ENCODE measurements at places on chromosomes 7 and 10.
A peak's percentile ranks its signal among the peaks of the same experiment; 100 is the strongest.

- no peak for ATAC-seq
These were observed 219.7 kb downstream of the MLLT10 start for GRCh38 chr10:21753497-21754270.

DNA sequence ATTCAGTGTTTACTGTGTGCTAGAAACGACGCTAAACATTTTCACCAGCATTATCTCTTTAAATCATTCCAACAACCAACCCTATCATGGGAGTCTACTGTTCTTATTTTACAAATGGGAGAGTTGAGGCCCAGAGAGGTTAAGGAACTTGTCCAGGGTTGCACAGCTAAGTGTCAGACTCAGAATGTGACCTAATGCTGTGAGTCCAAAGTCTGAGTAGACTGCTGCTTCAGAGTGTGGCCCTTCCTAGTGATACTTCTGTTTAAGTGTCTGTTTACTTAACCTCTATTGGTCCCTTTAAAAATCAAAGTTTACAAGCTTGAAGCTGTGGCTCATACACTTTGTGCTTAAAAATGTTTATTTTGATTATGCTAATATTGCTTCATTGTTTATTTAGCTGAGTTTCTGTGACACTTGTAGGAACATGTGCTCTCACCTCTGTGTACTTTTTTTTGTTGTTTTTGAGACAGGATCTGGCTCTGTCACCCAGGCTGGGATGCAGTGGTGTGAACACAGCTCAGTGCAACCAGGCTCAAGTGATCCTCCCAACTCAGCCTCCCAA, 84.4 kb upstream of the SYPL1 start:
- no peak for ATAC-seq

GRCh38 chr10:5533098-5533731, 8.5 kb downstream of the CALML3 start:
- ATAC-seq: no peak

DNA sequence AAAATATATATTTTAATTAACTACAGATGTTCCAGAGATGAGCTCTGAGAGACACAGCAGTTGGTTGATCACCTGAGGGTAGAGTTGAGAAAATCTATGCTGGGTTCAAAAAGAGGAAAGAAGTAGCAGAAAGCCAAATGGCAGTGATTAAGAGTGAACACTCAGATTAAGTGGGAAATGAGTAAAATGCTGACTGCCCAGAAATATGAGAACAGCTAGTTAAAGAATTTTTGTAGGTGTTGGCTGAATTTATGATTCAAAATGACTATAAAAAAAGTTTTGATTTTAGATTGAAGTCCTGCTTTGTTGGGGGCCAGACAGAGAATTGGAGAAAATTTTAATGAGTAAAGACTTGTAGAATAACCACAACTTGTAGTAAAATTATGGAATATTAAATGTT, 9.8 kb downstream of the TCTN3 start:
- no peak for ATAC-seq

DNA sequence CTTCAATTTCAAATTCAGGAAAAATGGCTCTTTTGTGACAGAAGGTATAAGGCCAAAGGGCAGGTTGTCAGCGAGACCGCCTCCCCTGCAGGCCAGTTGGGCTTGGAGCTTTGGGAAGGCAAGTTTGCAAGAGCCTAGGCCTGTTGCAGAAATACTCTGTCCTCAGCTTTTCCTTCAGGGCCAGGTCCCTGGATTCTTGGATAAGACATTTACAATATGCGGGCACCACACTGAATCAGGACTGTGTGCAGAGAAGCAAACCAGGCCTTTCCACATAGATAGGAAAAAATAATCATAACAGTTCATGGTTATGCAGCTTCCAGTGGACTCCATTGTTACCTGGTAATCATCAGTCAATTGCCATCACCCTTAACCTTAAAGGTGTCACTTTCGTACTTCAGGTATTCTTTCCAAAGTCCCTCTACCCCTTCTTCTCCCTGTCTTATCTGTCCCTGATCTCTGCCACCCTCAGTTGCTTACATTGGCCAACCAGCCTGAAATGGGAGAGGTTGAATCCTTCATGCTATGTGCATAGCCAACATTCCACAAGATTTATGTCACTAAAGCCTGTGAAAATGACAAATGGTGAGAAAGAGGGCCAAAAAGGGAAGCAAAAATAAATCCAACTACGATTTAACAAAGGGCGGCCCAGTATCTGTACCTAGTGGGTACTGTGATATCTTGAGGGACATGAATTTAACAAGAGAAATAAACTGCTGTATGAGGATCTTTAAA, 304.5 kb upstream of the NFE2L3 start:
- no peak for ATAC-seq

DNA sequence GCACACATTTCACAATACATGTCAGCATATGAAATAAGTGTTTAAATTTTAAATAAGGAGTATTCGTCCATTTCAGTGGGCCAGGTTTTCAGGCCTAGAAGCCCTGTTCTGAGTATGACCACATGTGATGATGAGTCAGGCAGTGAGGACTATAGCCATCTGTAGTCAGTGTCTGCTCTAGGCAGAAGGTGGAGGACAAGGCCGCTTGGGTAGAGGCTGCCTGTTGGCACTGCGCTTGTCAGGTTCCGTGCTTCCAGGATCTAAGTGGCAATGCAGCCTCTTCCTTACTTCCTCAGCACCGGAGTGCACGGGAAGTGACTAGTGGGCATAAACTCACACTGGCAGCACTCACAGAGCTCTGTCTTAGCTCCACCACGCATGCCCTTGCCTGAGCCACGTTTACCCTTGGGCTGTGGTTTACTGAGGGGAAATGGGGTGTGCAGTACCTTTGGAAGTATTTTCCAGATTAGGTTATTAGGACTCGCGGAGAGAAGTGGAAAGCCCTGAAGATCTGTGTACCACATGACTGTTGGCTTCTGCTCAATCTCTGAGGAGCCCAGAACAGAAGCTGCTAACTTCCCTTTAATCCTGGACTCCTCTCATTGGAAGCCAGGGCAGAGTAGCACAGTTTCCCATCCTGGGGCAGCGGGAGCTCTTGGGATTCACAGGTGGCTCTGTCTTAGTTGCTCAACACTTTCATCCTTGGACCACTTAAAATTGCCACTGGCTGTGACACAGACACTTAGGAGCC, 87.5 kb upstream of the GJD4 start:
- ATAC-seq: peak; percentile 82

GRCh38 chr7:30863706-30864035, 48.0 kb upstream of the AQP1 start:
- no peak for ATAC-seq

DNA sequence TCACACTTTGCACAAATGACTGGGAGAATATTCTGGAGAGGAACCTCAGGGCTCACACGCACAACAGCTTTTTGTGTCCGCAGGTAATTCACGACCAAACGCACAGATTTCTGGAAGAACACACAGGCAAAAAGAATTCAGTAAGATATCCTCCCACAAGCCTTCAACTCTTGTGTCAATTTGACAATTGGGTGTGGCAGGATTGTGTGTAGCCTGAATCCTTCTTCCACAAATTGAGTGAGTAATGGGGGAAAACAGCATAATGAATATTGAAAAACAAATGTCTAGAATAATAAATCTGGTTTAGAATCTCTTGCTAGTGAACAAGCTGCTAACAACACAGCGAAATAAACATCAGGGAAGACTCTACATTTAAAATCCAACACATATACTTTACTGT, 125.6 kb downstream of the COBL start:
- ATAC-seq: no peak

DNA sequence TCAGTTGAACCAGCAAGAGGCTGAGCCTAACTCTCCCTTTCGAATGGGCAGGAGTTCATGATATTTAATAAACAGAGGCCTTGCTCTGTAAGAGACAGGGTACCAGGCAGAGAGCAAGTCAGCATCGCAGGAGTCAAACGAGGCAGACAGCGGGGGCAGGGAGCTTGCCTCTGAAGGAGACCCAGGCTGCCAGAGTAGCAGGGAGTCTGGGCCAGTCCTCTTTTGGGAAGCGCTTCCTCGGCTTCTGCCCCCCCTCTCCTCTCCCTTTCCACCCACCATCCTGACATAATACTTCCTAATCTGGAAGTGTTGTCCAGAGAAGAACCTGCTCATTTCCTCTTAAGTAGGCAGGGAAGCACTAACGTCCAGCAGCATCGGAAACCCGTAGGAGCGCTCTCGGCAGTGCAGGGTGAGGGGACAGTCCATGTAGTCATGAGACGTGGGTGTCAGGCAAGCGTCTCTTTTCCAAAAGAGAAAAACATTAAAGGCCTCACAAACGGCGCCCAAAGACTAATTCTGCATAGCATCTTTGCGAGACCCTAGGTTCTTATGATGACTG, 171.1 kb downstream of the EGFR start:
- ATAC-seq: no peak

DNA sequence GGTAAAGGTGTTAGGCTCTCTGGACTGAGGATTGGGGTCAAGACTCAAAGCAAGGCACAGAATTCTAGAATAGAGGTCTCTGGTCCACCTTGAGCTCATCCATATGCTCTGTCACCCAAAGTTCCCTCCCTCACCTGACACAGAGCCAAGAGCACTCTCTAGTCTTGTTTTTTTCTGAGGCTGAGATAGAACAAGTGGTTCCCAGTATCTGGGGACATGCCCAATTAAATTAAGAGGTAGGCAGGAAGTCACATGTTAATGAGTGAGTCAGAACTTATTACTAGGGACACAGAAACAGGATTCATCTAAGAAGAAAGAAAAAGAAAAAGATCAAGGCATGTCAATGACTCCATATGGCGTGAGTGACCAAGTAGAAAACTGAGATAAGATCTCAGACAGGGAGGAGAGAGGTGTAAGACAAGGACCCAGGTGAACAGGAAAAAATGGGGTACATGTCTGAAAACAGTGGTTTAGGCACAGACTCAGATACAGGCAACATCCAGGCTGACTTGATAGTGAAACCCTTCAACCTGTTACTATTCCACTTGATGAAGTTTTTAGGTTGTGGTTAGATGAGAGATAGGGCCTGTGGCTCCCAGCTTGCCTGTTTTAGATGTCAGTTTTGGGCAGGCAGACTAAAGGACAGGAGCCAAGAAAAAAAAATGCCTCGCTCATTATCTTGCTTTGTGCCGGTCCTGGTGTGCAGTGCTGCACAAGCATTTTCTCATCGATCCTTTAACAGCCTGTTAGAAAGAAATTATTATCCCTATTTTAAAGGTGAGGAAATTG, 609.9 kb downstream of the CCSER2 start:
- no peak for ATAC-seq

GRCh38 chr7:22726345-22726906, 574 bp upstream of the IL6 start:
- ATAC-seq: no peak

DNA sequence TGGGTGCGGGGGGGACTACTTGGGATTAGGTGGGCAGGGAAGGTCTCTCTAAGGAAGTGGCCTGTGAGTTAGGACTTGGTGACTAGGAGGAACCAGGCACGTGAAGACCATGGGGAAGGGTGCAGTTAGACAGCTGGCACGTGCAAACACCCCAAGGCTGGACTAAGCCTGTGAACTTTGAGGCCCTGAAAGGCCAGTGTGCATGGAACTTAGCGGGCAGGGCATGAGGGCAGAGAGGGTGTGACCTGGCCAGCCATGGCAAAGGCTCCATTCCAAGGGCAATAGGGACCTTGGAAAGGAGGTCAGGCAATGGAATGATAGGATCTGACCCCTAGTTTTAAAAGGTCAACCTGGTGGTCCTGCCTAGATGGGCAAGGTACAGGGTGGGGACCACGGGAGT, 158.4 kb upstream of the PCBD1 start:
- ATAC-seq: no peak

DNA sequence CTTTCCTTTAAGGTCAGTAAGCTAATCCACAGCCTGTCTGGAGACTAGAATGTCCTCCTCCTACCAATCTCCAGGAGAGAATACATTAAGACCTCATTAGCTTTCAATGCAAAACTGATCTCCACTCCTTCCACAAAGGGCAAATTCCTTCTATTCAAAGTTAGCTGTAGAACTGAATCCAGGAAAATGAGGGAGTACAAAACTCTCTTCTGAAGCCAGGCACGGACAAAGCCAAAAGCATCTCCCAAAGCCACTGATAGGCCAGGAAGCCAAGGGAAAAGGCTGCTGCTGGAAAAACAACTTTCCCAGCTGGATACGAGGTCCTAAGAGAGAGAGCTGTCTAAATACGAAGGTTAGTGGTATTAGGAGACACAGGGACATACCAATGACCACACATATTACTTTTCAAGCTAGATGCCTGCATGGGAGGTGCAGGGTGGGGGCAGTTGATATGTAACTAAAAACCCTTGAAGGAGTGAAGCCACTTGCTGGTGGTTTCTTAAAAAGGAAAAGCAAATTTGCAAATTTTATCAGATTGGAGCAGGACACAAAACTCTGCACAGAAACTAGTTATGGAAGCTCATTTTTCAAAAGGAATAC, 43.6 kb downstream of the MKX start:
- peak; percentile 53 for ATAC-seq
